ENCODE measurements at places on chromosomes 11 and 22. TPM values are rescaled to one million over a fixed set of nuclear protein-coding genes. Genes with fewer than 3 reads are reported as not detected.

DNA sequence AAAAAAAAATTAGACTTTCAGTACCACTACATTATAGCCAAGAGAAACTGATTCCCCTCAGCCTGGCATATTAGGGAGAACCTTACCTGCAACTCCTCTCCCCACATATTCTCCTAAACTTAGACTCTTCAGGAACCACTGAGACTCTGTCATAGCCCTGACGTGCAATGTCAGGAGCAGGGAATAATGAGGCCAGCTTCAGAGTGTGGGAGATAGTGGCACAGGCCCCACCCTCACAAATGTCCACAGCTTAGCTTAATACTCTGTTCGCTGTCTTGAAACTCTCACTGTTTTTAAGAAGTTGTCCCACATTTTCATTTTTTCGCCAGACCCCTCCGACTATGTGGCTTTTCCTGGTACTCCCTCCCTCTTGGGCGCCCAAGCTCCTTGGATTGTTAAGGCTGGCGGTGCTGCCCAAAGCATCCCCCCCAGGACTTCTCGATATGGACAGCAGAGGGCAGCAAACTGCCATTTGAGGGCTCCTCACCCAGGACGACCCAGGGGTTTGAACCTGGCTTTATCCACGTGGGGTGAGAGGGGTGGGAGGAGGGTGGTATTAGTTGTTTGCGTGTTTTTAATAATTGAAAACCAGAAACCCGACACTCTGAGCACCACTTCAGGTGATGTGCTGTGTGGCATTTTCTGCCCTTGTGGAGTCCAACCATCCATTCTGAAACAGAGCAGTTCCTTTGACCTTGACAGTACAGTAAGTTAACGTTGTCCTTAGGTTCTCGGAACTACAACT lies 45.2 kb upstream of the RASSF10 start:
- peak; percentile 53 for DNase-seq

GRCh38 chr11:112812729-112813128 lies 148.5 kb upstream of the NCAM1 start:
- no peak for DNase-seq

- no peak for DNase-seq
These were observed 45.8 kb upstream of the FGF3 start for GRCh38 chr11:69864686-69865661.

The MRGPRE gene
- total RNA-seq: not detected
